ENCODE measurements at places on chromosomes 6 and 20. TPM values are rescaled to one million over a fixed set of nuclear protein-coding genes. Genes with fewer than 3 reads are reported as not detected.

DNA sequence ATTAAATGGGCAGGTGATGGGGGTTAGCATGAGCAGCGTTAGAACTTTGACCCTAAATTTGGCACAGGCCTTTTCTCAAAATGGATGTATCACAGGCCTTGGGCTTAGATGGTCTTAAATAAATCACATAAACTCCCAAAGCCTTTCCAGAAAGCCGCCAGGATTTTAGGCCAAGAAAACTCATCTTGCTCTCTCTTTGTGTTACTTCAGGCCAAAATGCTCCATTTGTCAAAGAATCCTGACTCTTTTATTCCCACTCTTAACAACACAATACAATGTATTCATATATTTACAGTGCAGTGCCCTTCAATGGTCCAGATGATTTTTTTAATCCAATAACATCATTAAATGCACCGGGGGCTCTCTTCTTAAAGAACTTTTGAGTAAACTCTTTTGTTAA, 5.9 kb upstream of the TCP11 start:
- no peak for DNase-seq

DNA sequence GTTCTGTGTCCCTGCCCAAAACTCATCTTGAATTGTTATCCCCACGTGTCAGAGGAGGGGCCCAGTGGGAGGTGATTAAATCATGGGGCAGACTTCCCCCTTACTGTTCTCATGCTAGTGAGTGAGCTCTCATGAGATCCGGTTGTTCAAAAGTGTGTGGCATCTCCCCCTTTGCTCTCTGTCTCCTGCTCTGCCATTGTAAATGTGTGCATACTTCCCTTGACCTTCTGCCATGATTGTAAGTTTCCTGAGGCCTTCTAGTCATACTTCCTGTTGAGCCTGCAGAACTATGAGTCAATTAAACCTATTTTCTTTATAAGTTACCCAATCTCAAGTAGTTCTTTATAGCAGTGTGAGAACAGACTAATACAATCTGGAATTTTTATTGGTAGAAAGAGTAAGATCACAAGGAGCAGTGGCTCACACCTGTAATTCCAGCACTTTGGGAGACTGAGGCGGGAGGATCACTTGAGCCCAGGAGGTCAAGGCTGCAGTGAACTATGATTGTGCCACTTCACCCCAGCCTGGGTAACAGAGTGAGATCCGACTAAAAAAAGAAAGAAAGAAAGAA, 47.1 kb upstream of the SLC22A16 start:
- peak; percentile 33 for DNase-seq

DNA sequence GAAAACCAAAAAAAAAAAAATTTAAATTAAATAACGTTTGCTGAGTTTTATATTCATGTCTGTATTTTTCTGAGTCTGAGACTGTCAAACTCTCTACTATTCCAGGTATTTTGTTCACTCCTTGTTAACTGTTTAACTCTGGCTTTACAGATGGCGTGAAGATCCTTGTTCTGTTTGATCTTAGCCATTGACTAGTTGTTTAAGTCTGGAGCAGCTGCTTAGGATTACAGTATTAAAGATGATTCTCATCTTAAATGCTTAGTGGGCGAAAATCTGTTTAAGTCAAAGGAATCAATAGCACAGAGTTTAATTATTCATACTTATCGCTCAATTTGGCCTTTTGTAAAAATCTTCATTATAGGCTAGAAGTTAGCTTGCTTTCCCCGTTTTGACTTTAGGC, 2.4 kb downstream of the PHACTR2 start:
- DNase-seq = no peak

DNA sequence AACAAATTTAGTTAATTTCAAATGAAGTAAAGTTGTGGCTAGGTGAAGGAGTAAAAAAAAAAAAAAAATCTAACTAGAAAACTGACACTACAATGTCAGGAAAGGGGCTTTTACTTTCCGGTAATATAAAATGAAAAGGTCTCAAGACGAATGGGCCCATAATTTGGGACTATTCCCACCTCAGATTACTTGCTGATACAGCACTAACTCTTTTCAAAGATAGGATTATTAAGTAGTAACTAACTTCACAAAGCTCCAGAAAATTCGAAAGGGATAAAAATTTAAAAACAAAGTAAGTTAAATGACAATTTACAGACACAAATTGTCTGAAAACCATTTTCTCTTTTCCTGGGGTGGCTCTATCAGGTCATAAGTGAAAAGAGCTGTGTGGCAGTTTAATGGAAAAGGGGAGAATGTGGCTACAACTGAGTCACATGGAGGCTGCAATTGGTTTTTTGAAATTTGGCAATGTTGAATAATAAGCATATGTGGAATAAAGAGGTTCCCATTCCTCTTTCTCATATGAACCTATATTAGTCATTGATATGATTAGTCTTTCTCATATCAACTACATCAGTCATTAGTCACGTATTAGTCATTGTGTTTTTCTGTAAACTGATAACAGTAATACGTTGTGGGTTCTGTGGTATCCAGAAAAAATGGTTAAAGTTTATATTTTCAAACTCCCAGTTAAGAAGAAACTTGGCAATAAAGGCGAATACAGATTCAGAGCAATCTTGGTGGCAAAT, 78.0 kb downstream of the RWDD2A start:
- peak; percentile 39 for DNase-seq

DNA sequence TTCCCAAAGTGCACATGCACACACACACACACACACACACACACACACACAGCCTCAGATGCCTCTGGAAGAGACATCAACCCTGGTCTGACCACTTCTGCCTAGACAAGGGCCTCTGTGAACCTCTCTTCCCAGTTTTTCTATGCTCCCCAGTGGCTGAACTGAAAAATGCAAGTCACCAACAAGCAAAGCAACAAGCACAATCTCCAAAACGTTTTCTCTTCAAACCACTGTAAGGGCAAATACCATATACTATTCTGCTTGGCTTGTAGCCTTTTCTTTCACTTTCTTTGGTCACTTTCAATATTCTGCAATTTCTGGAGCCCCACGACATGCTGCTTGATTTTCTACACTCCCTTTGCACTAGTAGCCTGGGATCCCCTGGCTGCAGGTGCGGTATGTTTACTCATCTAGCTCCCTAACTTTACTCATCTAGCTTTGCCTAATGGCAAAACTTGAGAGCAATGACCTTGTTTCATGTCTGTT, 121.4 kb upstream of the DST start:
- DNase-seq = peak; percentile 47

DNA sequence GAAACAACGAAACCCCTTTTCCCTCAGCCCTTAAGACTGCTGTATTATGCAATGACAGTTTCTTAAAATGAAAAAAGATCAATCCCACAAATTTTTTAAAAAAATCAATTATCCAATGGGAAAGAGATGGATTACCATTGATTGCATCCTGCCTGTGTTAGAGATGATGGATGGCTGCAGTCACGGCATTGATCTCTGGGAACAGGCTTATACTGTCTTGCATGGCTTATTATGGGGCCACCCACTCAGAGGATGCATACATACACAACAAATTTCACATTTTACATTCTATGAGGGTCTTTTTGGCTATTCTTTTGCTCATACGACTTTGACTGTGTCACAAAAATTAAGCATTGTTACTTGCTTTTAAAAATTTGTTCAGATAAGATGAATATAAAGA, 724.3 kb downstream of the HDGFL1 start:
- no peak for DNase-seq

DNA sequence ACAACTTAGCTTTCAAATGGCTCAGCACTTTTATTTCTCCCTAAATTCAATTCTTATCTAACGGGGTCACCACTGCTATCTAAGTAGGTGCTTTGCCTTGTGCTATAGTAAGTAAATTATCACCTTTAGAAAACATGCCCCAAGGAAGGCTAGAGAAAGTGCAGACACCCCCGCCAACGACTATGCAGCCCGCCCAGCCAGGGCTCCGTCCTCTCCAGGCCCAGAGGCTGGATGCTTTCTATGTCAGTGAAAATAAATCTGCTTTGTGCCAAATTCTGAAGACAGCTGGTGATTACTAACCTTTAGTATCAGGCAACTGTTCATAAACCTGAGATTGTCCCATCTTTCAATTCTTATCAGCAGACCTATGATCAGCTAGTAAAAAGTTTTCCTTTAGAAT, 14.3 kb downstream of the KIAA0319 start:
- DNase-seq = no peak

SAMD5 gene
- 0.87 TPM for total RNA-seq

HSPA1L gene
- total RNA-seq = 0.87 TPM
